ENCODE measurements at places on chromosomes 3 and 15.

DNA sequence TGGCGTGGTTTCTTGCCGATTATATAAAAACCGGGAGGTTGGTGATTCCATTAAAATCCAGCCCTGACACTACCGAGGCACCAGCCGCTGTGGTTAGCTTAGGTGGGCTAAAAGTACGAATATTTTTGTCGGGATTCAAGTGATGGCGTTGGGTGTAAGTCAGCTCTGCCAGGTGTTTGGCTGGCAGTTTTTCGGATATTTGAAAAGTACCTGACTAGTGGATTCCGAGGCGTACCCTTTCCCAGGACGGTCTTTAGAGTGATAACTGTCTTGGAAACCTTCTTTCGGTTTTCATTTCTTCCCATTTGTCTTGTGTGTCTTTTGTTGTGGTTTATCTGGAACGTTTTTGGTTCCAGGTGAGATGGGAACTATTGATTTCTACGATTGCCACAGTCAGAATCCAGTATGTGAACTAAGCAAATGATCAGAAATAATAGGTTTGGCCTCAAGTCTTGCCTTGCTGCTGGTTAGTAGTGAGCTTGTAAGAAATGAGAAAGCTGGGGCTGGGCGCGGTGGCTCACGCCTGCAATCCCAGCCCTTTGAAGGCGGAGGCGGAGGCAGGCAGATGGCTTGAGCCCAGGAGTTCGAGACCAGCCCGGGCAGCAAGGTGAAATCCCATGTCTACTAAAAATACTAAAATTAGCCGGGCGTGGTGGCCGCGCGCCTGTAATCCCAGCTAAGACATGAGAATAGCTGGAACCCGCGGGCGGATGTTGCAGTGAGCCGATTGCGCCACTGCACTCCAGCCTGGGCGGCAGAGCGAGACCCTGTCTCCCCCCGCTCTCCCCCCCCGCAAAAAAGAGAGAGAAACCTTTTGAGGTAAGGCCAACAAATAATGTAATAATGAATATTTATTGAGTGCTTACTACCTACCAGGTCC is 1.4 kb downstream of the FYTTD1 start:
- peak; percentile 26 for DNase-seq

GRCh38 chr15:45448066-45448915 is 69.9 kb upstream of the GATM start:
- DNase-seq: peak; percentile 12

DNA sequence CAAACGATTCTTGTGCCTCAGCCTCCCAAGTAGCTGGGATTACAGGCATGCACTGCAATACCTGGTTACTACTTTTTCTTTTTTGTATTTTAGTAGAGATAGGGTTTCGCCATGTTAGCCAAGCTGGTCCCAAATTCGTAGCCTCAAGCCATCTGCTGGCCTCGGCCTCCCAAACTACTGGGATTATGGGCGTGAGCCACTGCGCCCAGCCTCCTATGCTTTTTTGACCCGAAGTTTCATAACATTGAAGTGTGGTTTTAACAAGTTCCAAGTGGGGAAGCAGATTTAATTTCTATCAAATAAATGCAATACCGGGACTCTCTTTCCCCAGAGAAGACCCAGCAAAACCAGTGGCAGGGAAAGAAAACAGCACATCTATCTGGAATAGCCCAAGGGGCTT is 13.7 kb downstream of the SH3BP5 start:
- no peak for DNase-seq

DNA sequence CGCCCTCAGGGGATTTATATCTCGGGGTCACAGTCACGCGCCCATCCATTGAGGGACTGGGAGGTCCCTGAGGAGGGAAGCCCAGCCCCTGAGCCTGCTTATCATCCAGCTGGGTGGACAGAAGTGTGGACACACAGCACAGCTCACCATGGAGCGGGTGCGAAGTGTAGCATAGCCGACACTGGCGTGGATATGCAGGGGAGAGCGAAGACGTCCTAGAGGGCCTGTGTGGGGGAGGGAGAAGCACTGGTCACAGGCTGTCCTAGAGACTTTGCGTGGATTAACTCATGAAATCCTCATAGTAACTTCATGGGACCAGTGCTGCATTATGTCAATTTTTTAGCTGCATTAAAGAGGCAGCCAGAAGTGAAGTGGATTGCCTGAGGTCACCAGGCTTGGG is 26.1 kb upstream of the PLXND1 start:
- DNase-seq: no peak

DNA sequence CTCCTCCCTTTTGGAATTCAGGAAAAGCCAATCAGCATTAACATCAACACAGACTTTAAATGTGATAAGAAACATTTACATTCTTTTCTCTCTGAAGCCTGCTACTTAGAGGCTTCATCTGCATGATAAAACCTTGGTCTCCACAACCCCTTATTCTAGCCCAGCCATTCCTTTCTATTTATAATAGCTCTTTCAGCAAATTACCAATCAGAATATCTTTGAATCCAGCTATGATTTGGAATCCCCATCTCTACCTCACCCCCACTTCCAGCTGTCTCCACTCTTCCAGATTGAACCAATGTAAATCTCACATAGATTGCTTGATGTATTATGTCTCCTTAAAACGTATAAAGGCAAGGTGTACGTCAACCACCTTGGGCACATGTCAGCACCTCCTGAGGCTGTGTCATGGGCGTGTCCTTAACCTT is 139.7 kb downstream of the TUSC7 start:
- no peak for DNase-seq

GRCh38 chr3:80870476-80871041 is 890.9 kb downstream of the GBE1 start:
- no peak for DNase-seq

- DNase-seq: no peak
Measured at GRCh38 chr3:8365541-8365940, 136.1 kb upstream of the LMCD1 start.

GRCh38 chr3:109050591-109051167 is 67.3 kb downstream of the MORC1 start:
- peak; percentile 10 for DNase-seq

DNA sequence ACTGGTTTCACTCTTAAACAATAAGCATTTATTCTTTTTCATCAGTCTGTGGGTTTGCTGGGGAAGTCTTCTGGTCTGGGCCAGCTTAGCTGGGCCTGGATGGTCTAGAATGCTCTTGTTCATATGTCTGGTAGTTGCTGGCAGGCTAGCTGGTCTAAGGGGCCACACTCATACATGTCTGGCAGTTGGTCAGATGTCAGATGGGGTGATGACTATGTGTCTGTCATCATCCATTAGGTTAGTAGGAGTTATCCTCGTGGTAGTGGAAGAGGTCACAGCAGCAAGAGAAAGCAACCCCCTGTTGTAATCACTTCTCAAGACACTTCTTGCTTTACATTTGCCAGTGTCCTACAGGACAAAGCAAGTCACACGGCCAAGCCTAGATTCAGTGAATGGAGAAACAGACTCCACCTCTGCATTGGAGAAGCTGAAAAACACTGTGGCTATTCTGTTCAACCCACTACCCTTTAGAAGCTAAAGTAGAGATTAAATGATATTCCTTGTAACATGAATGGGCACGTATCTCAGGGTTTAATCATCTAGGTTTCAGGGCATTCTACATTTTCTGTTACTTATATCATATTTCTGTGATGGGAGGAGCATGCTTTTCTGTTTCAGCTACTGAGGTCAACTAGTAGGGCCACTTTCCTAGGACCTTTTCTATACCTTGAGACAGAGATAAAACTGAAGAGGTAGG is 5.5 kb upstream of the ARID3B start:
- DNase-seq: peak; percentile 14

DNA sequence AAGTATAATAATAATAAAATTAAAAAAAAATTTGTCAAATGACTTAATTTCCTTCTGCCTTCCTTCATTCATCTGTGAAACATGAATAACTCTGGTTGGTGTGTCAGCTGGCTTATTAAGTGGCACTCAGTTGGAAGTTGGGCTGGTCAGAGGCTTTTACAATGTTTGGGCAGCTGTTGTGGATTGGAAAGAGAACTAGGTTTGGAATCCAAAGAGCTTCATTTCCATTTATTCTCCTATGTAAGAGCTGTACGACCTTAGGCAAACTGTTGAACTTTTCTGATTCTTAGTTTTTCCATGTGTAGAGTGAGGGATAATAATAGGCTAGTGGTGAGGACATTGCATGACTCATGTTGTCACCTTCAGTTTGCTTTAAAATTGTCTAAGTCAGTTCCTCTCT is 606.7 kb downstream of the PDCD6IP start:
- DNase-seq: no peak

- DNase-seq: peak; percentile 73
Measured at GRCh38 chr3:187960820-187961219, 193.1 kb upstream of the LPP start.

- DNase-seq: no peak
Measured at GRCh38 chr3:64144241-64144900, 80.9 kb downstream of the PRICKLE2 start.

GRCh38 chr3:109269577-109270275 is 46.6 kb downstream of the DPPA2 start:
- DNase-seq: no peak

DNA sequence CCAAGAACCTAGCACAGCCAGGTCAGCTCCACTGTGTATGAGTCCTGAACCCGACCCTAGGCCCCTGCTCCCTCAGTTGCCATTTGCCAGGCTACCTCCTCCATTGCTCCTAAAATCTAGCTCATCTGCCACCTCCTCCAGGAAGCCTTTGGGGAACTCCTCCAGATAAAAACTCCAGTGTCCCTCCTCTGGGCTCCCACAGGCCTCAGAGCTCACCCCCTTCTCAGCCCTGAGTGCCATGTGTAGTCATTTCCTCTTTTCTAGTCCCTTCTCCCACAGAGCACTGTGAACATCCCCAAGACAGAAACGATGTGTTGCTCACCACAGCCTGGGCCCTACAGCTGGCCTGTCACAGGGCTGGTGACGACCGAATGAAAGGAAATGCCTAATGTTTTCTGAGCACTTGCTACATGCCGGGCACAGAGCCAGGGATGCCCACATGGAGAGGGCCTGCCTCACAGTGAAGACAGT is 61.0 kb downstream of the IQSEC1 start:
- no peak for DNase-seq

GRCh38 chr3:95731753-95732152 is 1082.6 kb upstream of the EPHA6 start:
- peak; percentile 0 for DNase-seq

DNA sequence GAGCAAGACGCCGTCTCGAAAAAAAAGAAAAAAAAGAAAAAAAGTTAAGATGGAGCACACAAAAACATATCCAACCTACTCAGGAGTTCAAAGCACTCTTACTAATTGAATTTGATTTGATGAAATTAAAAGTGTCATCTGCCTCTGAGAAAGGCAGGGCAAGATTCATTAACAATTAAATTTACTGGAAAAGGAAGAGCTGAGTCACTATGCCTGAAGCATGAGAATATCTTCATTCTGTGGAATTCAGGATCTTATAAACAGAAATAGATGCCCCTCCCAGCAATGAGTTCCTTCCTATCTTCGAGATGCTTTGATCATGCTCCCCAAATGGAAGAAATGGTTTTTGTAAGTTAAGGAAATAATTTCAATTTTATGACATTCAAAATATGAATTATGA is 61.0 kb upstream of the ST3GAL6 start:
- no peak for DNase-seq

- DNase-seq: no peak
Measured at GRCh38 chr3:117566926-117567325, 857.3 kb downstream of the TUSC7 start.

DNA sequence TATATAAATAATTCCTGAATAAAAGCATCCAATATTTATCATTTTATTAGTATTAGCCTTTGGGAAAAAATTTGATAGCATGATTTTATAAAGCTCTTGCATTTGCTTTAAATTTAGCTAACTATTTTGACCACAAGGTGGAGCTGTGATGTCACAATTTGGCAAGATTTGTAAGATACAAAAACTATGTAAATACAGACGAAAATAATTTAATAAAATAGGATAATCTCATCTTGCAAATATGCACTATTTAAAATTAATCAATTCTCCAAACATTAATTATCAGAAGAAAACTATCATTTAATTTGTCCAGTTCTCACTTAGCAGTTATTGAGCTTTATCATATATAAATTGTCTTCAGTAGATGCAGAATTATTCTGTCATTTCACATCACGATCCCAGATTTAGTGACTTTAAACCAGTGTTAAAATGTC is 95.4 kb downstream of the PLOD2 start:
- peak; percentile 77 for DNase-seq

GRCh38 chr3:43784640-43785011 is 93.9 kb downstream of the ABHD5 start:
- DNase-seq: no peak

DNA sequence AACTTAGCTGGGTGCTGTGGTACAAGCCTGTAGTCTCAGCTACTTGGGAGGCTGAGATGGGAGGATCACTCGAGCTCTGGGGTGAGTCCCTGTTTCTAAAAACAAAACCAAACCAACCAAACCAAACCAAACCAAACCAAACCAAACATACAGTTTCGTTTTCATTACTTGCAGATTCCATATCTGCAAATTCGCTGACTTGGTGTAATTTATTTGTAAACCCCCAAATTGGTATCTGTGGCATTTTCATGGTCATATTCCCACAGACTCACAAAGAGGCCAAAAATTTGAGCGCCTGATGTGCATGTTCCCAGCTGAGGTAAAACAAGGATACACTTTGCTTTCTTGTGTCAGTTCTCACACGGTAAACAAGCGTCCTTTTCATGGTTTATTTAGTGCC is 1138.3 kb downstream of the ROBO1 start:
- no peak for DNase-seq

DNA sequence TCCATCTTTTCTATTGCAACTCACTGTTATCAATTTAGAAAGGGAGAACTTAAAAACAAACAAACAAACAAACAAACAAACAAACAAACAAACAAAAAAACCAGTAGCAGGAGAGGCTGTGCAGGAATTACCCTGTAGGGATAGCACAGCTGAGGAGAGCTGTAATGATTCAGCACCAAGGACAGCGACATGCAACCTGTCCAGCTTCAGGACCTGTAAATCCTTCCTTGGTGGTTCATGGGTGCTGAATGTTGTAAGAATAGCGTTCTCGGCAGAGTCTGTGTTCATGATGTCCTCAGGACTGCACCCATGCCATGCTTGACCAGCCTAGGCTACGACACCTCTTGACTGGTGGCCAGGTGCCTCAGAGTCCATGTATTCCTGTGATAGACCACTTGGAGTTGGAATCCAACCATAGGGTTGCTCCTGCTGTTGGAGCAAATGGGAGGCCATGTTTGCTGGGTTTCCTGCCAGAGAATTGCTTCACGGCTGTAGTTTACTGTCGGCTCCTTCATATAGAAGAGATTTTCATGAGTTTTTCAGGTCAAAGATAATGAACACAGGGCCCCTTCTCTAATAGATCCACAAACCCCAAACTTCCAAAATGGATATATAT is 65.9 kb downstream of the CACNA2D3 start:
- peak; percentile 37 for DNase-seq

GRCh38 chr3:176490357-176490756 is 706.9 kb downstream of the TBL1XR1 start:
- no peak for DNase-seq

DNA sequence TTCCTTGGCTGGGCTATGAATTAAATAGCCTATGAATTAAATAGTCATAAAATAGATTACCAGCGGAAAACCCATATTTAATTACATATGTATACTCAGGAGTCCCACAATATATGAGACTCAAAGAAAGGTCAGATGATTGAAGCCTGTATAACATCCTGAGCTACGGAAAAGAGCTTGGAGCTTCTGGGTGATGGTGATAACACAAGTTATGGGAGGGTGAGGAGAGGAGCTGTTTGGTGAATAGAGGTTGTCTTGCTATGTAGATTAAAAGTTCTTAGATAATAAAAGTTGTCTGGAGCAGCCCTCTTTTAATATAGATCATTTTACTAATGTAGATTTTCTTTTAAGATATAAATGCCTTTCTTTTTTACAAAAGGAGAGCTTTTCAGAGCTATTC is 1.8 kb downstream of the PML start:
- no peak for DNase-seq
